GM12891 (cell line): ENCODE measurements at places on chromosomes 2 and 18.

- DNase-seq = no peak
Measured at GRCh38 chr2:222939208-222939856, 78.5 kb downstream of the ACSL3 start.

- DNase-seq = no peak
Measured at GRCh38 chr18:64639536-64639935, 490.6 kb upstream of the LINC00305 start.

DNA sequence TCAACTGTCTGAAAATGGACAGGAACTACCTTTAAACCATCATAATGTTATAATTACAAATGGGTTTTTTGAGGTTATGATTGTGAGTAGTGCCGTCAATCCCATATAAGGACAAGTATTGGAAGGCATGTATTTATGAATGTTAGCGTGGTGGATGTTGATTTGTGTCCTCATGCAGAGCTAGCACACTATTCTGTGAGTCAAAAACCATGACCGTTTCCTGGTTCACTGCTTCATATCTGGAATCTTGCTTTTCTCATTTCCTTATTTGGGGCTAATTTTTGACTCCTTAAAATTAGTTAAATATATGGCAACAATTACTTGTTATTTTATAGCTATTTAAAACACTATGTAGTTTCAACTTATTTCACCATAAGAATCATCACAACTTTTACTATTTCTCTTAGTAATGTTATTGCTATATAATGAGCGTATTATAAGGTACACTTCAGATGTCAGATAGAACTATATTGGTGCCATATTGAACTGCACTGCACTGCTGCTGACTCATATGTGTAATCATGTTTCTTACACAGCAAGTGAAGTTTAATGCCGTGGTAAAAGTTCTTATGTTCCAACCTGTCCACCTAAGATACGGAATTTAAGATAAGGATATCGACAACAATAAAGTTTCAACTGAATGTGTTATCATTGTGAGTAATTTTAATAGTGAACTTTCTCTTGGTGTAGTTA lies 192.8 kb downstream of the PTGR3 start:
- no peak for DNase-seq

- no peak for DNase-seq
Measured at GRCh38 chr2:195672674-195673073, 15.6 kb downstream of the SLC39A10 start.

DNA sequence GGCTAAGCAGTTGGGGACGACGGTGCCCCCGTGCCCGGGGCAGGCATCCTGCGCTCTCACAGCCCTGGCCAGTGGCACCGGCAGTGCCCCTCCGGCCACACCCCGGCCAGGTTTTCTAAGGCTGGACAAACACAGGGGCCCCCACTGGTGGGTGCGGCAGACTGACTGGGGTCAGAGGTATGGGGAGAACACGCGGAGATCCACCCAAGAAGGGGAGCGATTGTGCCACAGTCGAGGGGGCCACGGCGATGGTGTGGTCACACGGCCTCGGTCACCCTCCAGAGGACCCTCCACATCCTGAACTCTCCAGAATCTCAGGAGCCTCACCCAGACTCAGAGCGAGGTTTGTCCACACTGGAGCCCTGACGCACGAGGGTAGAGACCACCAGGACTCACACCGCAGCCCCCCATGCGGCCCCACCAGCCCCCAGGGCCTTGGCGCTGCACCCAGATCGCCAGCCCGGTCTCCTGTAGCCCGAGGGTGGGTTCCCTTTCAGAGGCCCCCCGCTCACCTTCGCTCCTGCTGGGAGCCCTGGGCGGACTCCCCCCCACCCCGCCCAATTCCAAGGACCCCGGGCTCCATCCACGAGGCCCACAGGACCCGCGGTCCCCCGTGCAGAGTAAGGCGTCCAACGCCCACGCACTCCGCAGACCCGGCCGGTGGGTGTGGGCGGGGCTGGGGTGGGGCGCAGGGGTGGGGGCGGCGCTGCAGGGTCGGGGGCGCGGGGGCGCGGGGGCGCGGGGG lies 15.2 kb downstream of the PDCD1 start:
- peak; percentile 28 for DNase-seq

DNA sequence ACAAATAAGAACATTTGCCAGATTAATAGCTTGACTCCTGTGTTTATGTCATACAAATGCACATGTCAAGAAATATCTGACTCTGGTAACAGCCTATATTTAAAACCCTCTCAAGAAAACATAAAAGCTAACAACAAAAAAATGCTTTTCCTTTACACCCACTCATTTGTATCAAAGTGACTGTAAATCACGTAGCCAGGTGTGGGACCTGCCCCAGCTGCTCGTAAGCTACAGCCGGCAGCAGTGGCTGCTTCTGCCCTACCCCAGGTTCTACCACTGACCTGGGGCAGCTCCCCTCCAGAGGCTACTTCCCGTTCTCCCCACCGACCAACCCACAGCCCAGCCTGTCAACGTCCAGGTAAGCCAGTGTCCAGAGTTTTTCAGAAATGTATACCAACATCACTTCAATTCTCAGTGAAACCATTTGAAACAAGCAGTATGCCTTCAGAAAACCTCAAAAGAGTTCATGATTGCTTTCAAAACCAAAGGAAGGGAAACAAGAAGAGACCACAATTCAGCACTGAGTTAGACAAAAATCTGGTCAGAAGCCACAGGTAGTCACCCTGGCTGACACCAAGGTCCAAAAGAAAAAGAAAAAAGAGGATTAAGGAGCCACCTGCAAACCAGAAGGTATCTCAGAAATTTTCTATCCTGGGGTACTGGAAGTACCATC lies 40.4 kb downstream of the KIDINS220 start:
- DNase-seq = no peak

GRCh38 chr2:16262526-16263178 lies 322.3 kb downstream of the MYCN start:
- no peak for DNase-seq

GRCh38 chr2:73033142-73033765 lies 38.3 kb downstream of the SFXN5 start:
- DNase-seq = no peak

DNA sequence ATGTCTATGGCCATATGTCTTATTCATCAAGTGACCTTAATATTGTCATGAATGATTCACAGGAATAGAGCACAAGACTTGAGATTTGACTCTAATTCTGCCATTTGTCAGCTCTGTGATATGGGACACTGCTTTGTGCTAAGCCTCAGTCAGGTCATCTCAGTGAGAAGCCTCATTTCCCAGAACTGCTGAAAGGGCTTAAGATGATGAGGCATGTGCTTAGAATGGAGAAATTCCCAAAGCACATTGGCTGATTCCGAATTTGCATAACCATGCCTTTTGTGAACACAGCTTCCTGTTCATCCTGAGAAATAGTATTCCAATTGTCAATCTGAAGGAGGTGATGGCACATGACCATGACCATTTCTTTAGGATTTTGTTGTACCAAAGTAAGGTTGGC lies 218.1 kb downstream of the ALK start:
- no peak for DNase-seq

- no peak for DNase-seq
Measured at GRCh38 chr2:128710729-128711128, 392.1 kb upstream of the HS6ST1 start.

GRCh38 chr18:13112982-13113381 lies 105.6 kb upstream of the LDLRAD4 start:
- no peak for DNase-seq

DNA sequence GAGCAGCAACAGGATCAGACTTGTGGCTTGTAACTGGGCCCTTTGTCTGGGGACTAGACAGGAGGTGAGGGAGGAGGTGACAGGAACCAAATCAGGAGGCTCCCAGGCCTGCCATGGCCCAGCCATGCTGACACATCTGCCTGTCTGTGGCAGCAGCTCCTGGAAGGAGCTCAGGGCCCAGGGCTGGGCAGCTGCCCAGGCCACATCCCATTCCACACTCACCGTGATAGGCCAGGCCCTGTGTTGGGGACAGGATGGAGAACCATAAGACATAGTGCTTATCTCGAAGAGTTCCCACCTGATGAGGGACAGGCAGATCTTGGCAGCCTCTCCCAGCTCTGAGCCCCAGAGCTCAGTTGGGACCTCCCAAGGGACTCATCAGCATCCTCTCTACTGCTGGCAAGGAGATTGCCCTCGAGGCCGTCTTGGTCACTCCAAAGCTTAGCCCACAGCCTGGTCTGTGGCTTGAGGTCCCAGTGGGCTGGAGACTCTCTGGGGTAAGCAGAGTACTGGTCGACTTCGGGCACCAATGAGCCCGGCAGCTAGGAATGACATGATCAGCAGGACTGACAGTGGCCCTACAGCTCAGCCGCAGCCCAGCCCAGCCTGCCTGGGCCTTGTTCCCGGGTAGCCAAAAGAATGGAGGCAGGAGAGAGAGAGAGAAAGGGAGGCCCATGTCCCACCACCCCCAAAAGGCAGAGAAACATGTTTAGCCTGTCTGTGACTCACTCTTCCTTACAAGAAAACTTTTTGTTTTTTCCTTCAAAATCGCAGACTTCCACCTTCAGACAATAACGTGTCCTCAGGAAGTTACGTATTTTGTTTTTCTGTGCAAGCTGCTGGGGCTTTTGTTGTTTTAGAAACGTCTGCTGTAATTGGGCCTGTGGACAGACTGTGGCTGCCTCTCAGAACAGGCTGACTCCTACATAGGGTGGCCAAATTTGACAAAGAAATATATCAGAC lies 82.1 kb downstream of the HS1BP3 start:
- DNase-seq = no peak

DNA sequence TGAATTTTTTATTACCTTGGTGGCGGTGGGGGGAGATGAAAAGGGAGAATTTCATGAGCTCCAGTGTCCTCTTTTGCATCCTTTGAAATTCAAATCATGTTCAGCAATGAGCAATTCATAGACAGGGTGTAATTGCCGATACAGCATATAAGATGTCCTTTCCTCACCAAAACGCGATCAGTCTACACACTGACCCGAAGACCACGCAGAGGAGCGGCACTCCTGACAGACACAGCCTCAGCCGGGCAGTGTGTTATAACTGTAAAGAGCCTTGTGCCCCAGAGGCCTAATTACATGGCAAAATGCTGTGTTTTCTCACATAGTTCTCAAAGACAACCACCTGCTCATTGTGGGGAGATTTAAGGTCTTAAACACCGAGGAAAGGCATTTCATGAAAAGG lies 38.4 kb upstream of the APCDD1 start:
- no peak for DNase-seq

GRCh38 chr2:117126656-117127055 lies 687.8 kb upstream of the DDX18 start:
- no peak for DNase-seq

DNA sequence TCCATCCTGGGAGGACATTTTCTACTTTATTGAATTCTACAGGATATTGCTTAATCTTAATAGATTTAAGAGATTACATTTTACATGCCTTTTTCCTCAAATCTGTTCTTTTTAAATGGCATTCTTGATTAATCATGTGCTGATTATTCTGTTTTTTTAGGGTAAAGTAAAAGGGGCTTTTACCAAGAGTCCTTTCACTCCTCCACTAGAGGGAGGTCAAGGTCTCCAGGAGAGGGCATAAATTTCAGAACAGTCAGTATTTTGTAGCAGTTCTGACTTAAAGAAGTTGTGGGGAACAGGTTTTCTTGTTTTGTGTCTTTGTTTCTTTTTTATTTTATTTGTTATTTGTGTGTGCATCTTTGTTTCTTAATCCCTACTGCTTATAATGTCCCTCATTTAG lies 25.4 kb downstream of the WDR75 start:
- no peak for DNase-seq

DNA sequence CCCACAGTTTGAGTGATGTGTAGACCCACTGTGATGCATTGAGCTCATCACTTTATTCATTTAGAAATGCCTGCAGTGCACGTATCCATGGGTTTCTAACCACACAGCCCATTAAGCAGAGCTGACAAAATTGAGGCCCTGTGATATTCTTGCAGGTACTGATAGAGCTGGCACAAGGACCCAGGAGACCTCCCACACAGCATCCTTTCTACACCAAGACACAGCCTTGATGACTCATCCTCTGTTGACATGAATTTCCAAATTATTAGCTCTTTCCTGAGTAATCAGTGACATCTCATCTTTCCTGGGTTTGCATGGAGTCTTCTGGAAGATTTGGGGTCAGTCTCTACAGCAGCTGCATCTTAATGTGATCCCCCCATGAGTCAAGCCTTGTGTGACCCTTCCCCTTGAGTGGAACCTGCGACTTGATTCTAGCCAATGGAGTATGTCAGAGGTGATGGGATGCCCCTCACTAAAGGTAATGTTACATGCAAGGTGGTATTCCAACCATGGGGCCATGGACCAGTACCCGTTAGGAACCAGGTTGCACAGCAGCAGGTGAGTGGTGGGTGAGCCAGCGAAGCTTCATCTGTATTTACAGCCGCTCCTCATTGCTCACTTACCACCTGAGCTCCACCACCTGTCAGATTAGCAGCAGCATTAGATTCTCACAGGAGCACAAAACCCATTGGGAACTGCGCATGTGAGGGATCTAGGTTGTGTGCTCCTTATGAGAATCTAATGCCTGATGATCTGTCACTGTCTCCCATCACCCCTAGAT lies 181.1 kb upstream of the ARL4C start:
- no peak for DNase-seq

GRCh38 chr18:6013171-6013810 lies 118.0 kb upstream of the TMEM200C start:
- DNase-seq = no peak

DNA sequence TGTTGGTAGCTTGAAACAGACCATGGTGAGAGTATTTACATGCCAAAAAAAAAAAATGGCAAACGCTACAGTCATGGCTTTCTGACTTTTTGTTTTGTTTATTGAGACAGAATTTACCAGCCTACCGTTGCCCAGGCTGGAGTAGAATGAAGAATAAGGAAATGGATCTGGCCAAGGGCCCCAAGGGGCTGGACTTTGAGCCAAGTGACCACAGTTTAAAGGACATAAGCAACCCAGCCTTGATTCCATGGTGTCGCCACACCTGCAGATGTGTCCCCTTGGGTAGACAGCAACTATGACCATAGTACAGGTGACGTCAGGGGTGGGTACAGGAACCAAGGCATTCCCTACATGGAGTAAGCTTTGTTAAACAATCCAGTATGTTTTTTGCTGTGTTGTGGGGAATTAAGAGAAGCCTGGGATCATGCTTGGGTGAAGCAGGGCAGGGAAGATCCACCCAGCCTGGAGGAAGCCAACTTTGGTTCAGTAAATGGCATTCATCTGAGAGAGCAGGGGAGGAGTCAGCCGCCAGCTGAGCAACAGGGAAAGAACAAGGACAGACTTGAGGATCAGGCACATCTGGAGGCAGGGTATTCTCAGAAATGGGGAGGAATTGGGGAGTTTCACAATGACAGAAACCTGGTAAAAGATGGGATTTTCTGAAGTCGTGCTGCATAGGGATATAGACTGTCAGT lies 110.3 kb upstream of the SH3BP4 start:
- DNase-seq = no peak

GRCh38 chr2:29014331-29014730 lies 33.2 kb downstream of the TOGARAM2 start:
- DNase-seq = no peak

DNA sequence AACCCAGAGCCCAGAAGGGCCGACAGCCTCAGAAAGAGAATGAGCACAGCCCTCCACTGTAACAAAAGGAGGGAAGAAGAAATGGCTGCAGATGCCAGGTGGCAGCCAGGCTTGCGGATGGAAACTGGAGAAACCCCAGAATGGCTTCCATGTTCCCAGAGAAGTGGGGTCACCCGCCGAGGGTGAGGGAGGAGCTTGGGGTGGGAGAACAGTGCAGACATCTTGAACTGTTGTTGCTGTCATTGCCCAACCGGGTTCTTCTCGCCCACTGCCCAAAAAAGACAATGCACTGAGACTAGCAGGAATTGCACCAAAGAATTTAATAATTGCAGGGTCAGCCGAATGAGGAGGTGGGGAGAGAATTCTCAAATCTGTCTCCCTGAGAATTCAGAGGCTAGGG lies 223.2 kb upstream of the RAB6C start:
- DNase-seq = no peak
